HuH-7.5 (cell line): ENCODE measurements at places on chromosomes 3 and 15.
A peak's percentile ranks its signal among the peaks of the same experiment; 100 is the strongest.

DNA sequence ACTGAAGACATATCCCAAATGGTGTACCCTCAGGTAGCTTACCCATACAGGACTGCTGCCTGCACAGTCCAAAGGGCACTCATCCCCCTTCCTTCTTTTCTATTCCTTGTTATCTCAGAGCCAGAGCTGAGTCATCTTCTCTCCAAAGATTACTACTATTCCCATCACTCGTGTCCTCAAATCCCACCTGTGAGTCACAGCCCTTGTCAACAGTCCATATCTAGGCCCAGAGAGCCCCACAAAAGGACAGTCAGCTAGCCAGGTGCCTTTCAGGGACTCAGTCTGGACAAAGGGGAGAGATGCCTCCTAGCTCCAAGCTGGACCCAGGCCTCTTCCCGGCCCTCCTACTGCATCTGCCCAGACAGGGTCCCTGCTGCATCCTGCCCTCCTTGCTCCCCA, 11.0 kb downstream of the PARP16 start:
- DNase-seq = no peak

DNA sequence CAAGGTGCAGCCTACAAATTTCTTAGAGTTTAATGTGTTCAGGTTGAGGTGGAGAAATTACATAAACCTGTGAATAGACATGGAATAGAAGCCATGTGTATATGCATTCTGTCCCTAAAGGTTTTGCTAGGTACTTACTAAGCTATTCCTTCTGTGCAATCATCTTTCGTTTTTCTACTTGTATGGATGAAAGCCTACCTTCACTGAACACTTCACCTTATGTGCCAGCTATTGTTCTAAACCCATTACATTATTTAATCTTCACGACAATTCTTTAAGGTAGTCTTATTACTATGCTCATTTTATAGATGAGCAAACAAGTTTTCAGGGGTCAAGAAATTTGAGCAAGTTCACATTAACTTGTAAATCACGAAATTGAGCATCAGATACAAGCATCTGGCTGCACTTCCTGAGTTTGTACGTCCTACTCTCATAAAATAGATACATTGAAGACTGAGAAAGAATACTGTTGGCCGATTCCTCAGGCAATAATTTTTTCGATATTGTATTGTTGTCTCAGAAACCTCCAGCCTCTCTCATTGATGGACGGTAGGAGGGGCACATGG, 635 bp upstream of the RCN2 start:
- no peak for DNase-seq

DNA sequence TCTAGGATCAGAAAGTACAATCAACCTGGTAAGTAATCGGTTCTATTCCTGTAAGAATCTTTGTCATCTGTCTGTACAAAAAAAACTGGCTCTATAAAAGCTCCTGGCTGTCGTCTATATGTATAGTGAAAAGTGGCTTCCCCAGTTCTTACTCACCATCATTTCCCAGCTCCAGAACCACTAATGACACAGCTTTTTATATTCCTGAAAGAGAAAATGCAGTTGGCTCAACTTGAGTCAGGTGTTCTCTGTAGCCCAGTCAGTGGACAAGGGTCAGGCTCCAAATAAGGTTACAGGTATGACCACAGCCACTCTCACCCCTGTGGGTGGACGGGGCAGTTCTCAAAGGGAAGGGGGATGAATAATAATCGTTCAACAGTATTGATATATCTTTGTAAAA, 85.1 kb downstream of the AP4E1 start:
- no peak for DNase-seq

GRCh38 chr3:142447301-142447851, 461 bp downstream of the XRN1 start:
- DNase-seq = no peak

GRCh38 chr3:23869977-23870662, 46.7 kb downstream of the NKIRAS1 start:
- DNase-seq = no peak

DNA sequence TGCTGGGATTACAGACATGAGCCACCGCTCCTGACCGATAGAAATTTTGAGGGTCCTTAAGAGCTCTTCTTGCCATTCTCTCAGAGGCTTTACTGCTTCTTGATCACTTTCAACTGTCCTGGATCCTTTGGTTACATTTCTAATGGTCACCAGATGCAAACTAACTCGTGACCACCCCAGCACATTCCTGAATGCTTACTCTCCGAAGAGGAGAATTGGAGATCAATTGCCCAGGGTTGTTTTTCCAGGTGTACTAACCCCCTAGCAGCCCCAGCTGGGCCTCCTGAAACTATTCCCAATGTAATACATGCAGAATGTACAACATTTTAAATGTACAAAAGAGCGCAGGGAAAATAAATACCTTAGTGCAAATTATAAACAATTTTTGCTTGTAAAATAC, 65.1 kb upstream of the TBL1XR1 start:
- DNase-seq = peak; percentile 32

DNA sequence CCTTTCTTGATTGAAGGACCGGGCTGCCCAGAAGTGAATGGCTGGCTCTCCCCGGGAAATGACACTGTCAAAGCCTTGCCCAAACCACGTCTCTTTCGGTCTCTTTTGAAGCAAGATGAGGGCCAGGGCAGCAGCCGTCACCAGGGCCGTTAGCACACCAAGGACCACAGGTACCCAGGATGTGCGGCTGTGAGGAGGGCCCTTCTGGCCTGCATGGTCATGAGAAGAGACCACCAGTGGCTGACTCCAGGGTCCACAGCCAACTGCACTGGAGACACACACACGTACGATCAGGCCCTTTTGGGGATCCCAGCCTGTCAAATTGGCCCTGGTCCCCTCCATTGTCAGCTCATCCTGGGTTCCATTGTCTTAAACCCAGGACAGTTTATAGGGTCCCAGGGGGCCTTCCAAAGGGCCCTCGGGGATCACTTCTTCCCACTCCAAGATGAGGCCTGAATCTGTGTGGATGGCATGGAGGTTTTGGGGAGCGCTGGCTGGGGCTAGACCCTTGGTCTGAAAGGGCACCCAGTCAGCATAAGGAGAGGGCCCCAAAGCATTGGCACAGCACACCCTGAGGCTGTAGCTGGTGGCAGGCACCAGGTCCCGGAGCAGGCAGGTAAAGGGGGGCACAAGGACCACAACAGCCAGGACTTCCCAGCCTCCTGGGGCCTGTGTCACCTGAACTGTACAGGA, 50.9 kb downstream of the ETFA start:
- DNase-seq = no peak

GRCh38 chr3:150582620-150583019, 20.5 kb upstream of the SELENOT start:
- DNase-seq = no peak

DNA sequence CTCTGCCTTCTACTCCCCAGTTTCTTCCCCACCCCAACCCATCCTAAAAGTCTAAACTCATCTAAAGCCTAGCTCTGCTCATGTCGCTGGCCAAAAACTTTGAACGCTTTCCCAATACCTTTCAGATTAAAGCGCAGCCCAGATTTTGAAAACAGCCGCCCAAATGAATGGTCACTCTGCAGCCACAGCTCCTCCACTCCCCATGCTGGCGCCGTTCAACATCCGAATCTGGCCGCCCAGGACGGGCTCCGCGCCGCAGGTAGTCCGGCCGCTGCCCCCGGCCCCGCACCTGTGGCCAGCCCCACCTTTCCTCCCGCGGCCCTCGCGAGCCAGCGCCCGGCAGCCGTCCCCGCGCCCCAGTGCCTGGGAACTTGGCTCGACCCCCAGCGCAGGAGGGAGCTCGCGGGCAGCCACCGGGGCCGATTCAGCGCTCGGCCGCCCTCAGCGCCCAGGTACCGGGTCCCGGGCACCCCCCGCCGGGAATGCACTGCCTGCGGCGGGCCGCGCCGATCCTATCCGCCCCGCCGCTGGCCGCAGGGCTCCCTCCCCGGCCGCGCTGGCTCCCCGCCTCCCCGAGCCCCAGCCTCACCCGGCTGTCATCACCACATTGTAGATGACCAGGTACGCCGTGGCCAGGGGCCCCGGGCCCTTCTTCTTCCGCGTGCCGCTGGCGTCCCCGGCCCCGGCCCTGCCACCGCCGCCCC, 417 bp downstream of the HACD2 start:
- DNase-seq = no peak

DNA sequence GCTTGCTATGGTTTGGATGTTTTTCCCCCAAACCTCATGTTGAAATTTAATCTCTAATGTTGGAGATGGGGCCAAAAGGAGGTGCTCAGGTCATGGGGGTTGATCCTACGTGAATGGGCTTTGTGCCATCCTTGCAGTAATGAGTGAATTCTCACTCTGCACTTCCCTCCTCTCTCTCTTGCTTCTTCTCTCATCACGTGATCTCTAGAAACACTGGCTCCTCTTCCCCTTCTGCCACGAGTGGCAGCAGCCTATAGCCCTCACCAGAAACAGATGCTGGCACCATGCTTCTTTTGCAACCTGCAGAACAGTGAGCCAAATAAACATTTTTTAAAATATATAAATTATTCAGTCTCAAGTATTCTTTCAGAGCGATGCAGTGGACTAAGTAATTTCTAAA, 13.3 kb upstream of the PLSCR1 start:
- no peak for DNase-seq

GRCh38 chr3:101938262-101938847, 89.0 kb downstream of the NFKBIZ start:
- peak; percentile 36 for DNase-seq

DNA sequence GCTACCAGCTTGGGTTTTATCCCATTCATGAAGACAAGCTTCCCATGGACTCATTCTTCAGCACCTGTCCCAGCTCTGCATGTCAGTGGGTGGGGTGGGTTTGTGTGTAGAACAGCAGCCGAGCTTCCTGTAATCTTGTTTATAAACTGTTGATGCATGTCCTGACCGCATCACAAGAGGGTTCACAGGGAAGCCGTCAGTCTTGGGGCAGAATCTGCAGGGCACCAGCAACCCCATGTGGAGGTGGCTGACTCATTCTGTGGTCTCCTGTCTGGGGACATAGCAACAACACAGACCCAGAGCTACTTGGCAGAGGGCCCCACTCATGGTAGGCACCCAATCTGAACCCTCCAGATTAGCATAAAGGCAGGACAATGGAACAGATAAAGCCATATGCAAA, 35.6 kb downstream of the DAPK2 start:
- DNase-seq = no peak

- no peak for DNase-seq
These were observed 43.0 kb downstream of the NLGN1 start for GRCh38 chr3:173440514-173440913.

GRCh38 chr15:34709866-34710265, 44.9 kb downstream of the GJD2 start:
- DNase-seq = no peak

DNA sequence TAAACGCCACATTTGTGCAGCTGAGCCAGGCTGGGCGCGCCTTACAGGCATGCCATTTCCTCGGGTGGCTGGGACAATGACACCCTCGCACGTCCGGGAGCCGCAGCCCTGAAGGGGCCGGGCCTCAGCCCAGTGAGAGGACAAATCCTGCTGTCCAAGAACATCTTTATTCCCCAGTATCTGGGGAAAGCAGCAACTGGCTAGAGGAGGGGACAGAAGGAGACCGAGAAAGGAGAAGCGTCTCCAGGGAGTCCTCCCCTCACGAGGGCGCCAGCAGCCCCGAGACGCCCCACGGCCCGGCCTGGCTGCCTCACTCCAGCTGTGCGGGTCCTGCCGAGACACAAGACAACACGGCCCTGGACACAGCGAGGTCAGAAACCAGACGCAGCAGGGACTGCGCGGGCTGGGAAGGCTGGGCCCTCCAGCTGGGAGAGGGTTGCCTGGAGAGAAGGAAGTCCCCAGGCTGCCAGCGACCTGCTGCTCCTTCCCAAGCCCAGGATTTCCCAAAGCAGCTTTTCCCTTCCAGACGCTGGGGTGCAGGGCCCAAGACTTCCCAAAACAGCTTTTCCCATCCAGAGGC, 130.2 kb downstream of the CHSY1 start:
- no peak for DNase-seq

GRCh38 chr15:67085818-67086636, 20.6 kb downstream of the SMAD3 start:
- DNase-seq = no peak

GRCh38 chr3:82508-82907, 114.1 kb upstream of the CHL1 start:
- no peak for DNase-seq

DNA sequence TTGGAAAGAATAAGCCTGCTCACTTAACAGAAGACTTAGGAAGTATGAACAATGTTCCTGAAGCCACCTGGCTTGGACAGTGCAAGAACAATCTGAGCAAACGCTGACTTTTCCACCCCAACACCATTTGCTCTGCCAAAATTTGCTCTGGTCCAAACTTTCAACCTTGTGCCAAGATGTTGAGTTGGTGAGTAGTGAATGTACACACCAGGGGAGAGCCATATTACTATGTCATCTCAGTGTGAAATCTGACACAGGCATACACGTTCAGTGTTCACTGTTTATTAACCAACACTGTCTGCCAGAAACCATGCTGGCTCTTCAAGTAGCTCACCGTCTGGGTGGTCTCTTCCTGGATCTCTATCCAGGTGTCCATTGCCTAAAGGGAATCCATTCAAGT, 152.9 kb upstream of the LPP start:
- DNase-seq = no peak

- DNase-seq = peak; percentile 47
These were observed 190.7 kb upstream of the NDN start for GRCh38 chr15:23877502-23878412.

- no peak for DNase-seq
These were observed 954 bp downstream of the CLDN11 start for GRCh38 chr3:170419557-170420087.

DNA sequence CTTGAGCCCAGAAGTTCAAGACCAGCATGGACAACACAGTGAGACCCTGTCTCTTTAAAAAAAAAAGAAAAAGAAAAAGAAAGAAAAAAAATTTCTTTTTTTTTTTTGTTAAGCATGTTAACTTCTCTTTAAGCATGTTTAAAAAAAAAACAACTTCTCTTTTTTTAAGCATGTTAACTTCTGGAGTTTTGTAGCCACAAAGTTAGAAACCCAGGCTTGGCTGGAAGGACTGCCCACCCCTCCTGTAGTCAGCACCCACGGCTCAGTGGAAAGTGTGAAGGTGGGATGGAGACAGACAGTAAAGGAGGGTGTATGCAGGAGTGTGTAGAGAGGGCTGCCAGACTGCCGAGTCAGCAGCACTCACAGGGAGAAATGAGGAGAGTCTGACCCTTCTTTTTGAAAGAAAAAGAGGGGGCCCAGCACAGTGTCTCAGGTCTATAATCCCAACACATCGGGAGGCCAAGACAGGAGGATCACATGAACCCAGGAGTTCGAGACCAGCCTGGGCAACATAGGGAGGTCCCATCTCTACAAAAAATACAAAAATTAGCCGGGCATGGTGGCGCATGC, 33.2 kb downstream of the GOLGA8S start:
- DNase-seq = no peak

- no peak for DNase-seq
These were observed 31.5 kb downstream of the ZFAND6 start for GRCh38 chr15:80090879-80091503.

- no peak for DNase-seq
These were observed 106.7 kb downstream of the GABRB3 start for GRCh38 chr15:26665957-26666791.

- no peak for DNase-seq
These were observed 12.9 kb downstream of the OR5AC2 start for GRCh38 chr3:98099848-98100247.
